Fibroblast of gingiva (primary cell): ENCODE measurements at places on chromosomes 11 and 22.

DNA sequence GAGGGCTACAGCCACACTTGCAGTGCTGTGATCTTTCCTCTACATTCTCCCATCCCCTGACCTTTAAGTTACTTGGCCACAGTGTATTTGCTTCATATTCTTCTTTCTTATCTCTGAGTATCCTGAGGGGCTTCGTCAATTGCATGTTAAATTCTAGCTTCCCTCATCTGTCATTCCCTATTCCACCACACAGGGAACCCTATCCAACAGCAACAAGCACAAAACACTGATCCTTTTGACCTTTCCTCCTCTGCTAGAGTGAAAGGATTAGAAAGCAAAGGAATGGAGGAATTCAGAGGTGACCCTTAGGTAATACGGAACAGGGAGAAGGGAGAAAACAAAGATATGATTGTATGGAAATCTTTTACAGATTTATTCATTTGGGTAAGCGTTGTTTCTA, 1061.7 kb upstream of the TENM4 start:
- no peak for DNase-seq

DNA sequence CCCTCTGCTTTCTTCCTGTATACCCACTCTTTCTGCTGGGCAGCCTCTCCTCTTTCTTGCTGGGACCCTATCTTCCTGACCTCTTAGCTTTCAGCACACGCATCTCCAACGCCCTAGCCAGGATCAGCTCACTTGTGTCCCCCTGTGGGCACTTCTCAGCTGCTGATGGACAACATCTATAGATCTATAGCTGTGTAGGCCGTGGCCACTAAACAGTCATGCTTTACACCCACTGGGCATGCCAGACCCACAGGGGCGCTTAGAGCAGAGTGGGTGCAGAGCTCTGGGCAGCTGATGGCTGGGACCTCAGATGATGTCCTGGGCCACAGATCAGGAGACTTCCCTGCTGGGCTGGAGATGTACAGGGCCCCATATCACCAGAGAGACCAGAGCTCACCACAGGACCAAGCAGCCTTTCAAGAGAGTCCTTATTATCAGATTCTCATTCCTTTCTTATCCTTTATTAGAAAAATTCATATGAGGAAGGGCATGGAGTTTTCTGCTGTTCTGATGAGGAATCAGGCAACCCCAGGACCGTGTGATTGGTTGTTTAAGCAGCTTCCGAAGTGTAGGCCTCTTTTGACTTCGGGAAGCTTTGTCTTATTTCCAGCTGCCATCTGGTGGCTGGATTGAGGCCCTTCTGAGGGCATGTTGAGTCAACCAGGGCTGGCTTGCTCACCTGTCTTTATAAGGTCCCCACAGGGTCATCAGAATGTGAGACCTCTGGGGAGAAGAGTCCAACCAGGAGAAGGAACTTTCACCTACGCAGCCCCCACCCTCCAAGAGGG, 60.5 kb downstream of the OSBP2 start:
- DNase-seq, result peak; percentile 73

DNA sequence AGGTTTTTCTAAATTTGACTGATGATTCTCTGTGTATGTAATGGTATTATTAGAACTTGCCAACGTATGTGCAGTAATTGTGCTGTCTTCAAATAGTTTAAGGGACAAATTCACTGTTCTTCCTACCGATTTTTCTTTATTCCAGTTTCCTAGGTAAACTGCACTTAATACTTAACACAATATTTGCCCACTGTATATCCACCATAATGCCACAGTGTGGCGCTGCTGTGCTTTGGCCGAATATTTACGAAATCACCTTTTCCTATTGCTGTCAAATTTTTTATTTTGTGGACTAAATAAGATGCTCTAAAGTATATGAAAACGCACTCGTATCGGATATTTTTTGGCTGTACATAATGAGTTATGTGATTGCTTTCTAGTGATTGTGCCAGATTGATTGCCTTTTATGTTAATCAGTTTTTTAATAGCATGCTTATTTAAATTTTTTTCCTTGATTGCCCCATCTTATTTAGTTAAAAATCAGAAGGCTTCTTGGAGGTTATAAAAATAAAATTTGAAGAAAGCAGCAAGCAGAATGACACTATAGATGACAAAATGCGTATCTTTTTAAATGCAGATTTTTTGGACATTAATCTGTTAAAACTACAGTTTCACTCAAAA, 10.5 kb downstream of the AASDHPPT start:
- DNase-seq, result peak; percentile 47

DNA sequence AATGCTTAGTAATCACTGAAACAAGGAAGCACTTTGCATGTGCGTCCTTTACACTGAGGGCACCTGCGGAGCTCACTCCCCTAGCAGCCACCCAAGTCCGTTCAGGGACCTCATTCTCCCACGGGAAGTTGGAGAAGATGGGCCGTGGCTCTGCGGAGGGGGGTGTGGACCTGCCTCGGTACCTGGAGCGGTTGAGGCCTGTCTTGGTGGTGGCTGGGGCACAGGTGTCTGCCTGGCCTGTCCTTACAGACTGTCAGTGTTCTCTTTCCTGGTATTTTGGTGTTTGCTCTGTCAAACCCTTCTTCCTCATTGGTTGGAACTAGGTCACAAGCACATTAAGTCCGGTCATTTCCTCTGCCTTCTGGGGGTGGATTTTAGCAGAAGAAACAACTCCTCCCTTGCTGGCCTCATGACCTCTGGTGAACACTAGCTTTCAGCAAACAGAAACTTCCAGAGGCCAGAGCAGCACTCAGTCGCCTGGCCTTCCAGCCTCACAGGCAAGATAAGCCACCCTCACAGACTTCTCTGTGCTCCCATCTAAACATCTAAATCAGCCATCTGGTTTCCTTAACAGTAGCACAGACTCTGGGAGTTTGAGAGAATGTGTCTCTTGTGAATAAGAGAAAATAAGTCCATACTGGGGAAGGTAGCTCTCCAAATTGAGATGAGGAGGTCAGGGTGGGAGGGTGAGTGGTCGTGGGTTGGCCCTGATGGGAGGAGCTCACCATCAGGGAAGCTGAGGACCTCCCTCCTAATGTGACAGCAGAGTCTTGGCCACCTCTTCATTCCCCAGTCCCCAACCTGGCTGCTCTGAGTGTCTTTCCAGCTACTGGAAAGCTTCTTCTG, 8.6 kb downstream of the SNAP29 start:
- DNase-seq, result peak; percentile 28

GRCh38 chr11:69058511-69059270, 10.0 kb downstream of the TPCN2 start:
- DNase-seq, result no peak

DNA sequence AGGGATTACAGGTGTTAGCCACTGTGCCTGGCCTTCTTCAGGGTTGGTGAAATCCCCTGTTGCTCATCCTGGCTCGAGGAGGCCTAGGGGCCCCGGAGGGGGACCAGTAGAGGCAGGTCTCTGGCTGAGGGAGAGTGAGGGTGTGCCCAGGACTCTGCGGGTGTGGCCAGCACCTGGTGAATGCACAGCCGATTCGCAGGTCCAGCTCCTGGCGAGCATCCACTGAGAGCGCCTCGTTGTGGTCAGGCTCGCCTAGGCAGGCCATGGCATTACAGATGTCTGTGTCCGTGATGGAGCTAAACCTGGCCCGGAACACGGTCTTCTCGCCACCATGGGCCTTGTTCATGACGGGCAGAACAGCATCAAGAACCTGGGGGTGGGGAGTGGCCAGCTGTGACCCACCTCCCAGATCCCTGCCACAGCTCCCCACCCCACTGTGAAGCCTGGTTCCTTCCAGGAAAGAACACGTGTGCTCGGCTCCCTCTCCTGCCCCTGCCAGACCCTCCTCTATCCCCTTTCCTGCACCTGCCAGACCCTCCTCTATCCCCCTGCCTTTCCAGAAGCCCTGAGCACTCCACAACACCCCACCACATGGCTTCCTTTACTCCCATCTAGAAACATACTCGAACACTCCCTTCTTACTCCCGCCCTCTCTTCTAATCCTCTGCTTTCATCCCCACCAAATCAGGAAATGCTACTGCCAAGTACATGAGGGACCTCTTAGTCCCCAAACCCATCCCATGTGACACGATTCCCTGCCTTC, 12.4 kb downstream of the TOP3B start:
- DNase-seq, result no peak

DNA sequence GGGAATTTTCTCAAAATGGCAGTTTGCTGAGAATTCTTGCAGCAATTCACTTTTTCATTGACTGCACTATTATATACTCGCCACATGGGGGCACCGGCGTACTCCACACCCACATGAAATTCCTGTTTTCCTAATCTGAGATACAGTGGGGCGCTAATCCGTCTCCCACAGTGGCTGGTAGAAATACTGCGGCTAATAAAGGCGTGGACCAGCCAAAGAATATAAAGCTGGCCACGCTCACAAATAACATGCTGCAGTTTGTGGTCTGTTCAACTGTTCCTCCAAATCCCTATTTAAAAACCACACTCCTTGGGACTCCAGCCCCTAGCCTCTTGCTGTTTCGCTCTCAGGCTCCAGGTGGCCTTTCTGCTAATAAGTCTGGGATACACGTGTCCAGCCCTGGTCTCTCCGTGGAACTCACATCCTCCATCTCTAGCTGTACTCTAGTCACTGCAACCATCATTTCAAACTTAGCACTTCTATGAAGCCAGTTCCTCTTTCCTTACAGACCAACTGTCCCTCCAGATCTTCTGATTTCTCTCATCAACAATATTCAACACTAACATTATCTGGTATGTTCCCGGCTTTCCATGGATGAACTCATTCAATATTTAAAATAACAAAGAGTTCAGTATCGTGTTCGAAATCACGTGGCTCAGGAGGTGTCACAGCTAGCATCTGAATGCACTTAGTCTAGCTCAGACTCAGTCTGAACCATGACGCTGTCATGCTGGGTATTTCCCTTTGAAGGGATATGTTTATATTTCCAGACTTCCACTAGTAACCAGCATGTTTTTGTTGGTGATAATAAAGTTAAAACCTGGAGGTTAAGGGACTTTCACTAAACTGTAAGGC, 22.0 kb downstream of the TBRG1 start:
- DNase-seq, result peak; percentile 63

DNA sequence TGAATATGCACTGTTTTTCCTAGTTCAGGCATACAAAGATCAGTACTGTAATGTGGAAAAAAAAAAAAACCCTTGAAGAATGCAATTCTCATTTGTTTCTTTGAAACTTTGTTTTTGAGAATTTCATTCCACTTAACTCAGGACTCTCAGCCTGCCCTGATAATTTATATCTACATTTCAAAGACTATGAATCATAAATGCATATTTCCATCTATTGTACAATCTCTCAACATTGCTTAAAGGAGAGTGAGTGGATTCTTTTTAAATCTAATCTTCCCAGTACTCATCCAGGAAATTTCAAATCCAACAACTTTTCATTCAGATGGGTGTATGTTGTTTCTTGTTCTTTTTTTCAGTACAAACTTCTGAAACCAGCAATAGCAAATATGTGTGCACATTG, 322.2 kb upstream of the DDI1 start:
- peak; percentile 48 for DNase-seq

- DNase-seq, result no peak
These were observed 116.3 kb downstream of the TIMP3 start for GRCh38 chr22:32917577-32918354.

DNA sequence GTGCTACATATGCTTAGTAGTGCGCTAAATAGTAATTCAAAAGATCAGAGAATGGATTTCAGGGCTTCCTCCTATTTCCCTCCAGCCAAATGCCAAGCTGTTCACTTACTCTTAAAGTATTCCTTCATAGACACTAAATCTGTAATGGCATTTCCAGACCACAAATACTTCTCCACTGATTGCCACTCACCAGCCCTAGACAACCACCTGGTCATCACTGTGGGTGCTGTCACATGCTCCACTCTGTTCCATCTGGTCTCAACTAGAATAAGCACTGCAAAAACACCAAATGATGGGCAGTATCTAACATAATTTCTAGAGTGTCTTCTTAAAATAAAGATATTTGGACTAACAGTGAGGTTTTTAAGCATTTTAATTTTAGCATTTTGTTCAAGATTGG, 341.3 kb downstream of the AASDHPPT start:
- DNase-seq, result no peak

GRCh38 chr22:22748297-22748743, 103.9 kb downstream of the GGTLC2 start:
- peak; percentile 64 for DNase-seq

DNA sequence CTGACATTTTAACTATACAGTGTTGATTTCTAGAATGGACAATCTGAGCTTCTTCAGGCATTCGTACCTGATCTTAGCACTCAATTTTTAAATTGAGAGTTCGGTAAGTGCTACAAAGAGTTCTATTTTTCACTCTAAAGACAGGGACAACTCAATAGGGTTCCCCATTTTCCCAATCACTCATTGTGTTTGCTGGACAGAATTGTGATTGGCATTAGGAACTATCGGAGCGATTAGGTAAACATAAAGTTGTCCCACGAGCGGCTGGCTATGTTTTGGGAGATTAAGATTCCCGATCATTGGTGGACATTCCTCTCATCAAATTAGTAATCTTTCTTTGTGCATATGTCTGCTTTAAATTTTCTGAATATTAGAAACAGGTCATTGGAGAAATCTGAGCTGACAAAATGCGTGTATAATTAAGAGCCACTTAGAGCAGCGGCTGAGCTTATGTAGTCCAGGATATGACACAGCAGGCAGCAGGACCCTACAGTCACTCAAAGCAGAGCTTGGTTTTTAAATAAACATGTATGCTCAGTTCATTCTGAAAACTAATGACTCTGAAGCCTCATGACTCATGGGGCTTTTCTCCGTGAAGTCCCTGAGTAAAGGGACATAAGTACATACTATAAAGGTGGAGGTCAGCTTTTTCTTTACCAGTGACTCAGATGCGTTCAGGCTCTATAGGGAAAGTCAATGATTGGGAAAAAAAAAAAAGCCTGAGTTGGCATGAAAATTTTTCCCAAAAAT, 109.4 kb downstream of the GRIA4 start:
- DNase-seq, result peak; percentile 16

DNA sequence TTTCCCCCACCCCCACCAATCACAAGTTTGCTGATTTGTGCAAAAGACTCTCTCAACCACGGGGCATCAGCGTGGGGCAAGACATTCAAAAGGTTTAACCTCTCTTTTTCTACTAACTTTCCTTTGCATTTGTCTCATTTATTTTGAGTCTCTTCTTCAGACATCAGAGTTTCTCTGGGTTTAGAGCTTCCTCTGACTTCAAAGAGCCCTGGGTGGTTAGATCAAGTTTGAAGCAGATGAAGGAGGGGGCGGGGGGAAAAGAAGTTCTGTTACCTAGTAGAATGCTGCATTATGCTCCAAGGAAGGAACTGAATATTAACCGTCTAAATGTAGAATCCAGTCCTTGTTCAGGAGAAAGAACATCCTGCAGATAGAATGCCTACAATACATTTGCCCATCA, 24.5 kb downstream of the GAS2 start:
- DNase-seq, result no peak
